Right renal pelvis (tissue), 4 donors: ENCODE measurements at places on chromosomes 3 and 15.

DNA sequence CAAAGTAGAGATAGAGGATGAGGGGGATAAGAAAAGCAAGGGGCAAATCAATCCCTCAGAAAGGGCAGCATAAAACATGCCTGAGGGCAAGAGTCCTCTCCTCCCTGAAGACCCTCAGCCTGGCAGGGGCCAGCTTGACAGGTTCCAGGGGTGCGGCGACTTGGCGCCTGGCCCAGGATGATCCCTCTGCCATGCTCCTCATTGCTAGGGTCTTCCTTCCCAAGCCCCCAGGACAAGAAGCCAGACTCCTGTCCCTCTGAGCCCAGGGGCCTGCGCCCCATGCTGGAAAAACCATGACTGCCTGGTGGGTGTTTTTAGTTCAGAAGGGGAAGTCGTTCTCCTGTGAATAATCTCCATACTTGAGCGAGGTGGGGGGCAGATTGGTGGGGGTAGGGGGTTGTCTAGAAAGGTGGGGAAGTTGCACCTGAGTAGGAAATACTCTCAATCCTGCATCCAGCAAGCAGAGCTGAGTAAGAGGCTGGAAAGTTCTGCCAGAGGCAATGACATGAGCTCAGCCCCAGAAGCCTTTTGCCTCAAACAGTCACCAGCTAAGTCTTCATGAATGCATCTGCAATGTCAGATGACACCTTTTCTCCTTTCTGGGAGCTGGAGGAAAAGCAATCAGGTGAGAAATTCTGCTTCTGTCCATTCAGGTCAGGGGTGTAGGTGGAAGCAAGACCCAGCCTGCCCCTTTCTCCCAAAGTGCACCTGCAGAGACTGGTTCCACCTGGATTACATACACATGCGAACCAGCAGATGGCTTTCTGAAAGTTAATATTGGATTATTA is 18.3 kb downstream of the SLC12A8 start:
- no peak for DNase-seq

GRCh38 chr15:73818308-73818985 is 54.9 kb upstream of the TBC1D21 start:
- no peak for DNase-seq

GRCh38 chr3:20051123-20051806 is 11.0 kb downstream of the KAT2B start:
- DNase-seq: no peak

DNA sequence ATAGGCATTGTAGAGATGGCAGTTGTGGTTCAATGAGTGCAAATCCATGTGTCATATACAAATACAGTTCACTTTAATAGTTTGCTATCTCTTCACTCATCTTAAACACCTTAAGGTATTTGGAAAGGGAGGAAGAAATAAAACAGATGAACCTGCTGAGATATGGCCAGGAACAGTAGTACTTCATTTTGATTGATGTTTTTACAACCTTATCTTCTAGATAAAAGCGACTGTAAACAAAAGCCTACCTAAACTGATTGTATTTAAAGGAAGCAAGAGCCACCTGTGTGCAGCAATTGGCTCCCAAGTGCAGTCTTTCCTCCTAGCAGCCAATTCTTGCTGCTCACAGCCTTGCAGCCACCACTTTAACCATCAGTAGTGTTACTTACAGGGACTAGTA is 217.7 kb downstream of the CDIN1 start:
- DNase-seq: no peak

DNA sequence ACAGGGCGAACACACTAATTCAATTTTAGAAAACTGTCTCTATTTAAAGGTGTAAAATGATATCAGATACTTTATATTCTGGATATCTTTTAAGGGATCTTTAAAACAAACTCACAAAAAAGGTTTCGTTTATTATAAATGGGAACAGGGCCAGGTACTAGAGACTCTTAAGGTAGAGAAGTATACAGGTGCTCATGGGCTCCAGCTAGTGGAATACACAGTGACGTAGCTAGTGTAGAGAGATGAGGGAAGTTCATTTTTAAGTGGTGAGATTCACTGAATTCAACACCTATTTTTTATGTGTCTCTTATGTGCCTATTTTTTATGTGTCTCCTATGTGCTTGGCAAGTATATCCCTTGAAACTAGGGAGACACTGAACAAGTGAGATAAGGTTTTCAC is 132.7 kb upstream of the FAM3D start:
- no peak for DNase-seq

DNA sequence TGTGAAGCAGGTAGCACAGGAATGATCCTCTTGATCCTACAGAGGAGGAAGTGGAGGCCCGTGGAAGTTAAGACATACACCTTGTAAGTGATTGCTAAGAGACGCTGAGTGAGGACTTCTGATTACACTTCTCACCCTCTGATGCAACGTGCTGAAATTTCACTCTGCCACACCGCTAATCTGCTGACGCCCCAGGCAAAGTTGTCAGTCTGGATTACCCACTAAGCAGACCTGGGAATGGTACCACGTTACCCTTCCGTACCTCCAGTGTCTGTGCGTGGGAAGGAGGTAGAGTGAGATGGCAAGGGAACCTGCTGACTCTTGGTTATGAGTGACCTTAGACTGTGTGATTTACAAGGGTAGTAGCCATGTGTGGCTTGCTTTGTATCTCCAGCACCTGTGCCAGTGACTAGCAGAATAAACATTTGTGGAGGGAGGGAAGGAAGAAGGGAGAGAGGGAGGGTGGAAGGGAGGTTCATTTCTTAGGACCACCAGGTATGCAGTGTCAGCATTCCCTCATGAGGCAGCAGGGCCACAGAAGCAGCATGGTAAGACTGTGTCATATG is 115.0 kb downstream of the ALDH1A2 start:
- DNase-seq: no peak

DNA sequence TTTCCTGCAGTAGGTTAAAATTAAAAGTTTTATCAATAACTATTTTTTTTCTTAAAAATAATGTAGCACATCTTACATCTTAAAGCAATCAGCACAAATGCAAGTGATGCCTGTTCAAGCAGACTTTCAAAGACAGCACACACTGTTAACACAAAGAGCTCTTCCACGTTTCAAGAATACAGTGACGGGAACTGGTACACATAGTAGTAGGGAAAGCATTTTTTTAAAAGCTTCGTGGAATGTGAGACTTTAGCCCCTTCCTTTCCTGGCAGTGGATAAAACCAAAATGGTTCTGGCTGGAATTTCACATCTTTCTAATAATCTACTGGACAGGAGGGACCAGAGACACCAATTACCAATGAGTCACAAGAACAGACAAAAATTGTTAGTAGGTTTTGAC is 33.5 kb upstream of the SLC2A2 start:
- no peak for DNase-seq

- no peak for DNase-seq
Observed at GRCh38 chr3:172692751-172693338, 18.0 kb downstream of the NCEH1 start.

- DNase-seq: no peak
Observed at GRCh38 chr3:117674321-117674720, 964.7 kb downstream of the TUSC7 start.

GRCh38 chr15:99582508-99582960 is 16.8 kb downstream of the MEF2A start:
- no peak for DNase-seq

DNA sequence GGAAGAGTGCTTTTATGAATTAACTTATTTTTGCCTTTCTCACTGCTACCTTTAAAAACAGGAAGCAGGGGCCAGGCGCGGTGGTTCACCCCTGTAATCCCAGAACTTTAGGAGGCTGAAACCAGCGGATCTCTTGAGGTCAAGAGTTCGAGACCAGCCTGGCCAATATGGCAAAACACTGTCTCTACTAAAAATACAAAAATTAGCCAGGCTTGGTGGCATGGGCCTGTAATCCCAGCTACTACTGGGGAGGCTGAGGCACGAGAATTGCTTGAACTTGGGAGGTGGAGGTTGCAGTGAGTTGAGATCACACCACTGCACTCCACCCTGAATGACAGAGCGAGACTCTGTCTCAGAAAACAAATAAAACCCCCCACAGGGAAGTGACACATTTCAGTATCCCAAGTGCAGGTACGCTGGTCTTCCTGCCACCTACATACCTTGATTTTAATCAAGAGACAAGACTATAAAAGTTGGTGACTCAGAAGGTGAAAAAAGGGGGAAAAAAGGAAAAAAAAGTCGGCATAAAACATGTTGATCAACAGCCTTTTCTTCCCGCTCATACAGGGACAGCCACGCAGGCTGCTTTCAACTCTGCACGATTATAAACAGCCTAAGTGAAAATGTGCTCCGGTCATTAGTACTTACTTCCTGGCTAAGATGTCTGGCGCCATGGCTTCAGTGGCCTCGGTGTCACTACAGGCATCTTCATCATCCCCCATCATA is 18.8 kb downstream of the PPP1R2 start:
- DNase-seq: no peak

DNA sequence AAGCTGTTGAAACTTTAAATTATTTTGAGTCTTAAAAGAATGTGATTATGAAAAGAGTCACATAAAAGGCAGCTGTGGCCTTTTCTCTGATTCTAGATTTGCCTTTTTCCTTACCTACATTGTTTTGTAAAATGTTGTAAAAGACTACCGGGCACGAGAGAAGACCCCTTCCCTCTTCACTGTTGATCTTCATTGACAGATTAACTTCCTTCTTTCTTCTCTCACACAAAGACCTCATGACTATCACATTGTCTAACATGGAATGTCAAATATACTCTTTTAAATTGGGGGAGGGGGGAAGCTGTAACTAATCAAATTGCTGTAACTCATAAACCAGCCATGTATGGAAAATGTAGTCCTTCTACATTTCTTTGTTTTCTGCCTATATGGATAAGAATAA is 68.3 kb downstream of the OCA2 start:
- DNase-seq: no peak

DNA sequence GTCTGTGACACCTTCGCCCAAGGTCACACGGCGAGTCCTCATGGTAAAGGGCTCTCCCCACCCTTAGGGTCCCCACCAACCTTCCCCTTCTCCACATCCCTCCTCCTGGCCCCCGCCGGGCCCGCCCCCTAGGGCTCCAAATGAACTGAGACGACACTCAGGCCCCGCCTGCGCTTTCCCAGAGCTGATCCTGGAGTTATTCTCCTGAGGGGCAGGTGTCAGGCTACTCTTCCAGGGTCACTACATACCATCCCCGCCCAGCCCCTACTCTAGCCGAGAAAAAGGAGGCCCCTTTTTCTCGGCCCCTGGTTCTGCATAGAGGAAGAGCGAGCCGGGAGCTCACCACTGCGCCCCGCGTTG is 292 bp downstream of the USP4 start:
- DNase-seq: no peak

DNA sequence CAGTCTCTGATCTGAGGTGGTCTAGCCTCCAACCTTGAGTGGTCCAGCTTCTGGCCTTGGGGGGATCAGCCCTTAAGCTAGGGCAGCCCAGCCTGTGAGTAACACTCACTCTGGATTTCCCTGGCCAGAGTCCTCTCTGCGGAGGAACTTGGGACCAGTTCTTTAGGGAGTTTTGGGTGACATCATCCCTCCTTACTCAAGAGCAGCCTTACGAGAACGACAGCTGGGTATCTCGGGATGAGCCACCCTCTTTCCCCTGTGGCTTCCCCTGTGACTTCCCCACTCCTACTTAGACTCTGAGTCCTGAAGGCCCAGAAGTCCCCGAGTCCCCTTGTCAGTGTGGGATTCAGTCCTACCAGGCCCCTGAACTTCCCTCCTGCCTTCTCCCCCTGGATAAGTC is 10.2 kb upstream of the PLXND1 start:
- DNase-seq: no peak

DNA sequence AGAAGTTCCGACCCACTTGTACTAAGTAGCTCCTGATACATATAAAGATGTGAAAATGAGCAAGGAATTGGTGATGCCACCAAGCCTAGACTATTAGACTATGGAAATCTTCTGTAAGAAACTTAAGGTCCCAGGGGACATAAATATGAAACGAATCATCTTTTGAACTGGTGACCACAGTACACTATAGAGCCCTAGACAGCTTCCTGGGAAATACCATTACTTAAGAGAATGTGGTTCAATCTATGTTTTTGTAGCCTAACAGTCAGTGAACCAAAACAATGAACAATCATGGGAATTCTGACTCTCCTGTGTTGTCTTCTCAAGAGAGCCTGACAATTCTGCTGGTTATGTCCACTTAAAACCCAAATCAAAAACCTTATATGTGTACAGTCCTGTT is 191.6 kb downstream of the GREM1 start:
- DNase-seq: no peak

DNA sequence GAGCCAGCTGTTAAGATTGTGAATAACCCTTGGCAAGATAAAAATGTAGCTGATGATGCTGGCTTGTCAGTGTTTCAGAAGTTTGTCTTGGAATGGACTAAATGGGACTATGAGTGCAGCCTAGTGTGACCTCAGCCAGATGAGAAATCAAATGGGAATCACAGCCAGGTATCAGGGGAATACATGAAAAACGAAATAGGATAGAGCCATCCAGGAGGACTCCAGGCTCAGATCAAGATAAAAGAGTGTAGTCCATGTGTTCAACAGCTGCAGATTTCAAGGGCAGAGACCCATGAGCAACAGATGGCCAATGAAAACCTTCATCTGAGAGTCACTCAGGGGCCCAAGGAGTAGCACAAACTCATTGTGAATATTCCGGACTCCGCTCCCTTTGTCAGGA is 1080.9 kb upstream of the CADM2 start:
- DNase-seq: no peak

DNA sequence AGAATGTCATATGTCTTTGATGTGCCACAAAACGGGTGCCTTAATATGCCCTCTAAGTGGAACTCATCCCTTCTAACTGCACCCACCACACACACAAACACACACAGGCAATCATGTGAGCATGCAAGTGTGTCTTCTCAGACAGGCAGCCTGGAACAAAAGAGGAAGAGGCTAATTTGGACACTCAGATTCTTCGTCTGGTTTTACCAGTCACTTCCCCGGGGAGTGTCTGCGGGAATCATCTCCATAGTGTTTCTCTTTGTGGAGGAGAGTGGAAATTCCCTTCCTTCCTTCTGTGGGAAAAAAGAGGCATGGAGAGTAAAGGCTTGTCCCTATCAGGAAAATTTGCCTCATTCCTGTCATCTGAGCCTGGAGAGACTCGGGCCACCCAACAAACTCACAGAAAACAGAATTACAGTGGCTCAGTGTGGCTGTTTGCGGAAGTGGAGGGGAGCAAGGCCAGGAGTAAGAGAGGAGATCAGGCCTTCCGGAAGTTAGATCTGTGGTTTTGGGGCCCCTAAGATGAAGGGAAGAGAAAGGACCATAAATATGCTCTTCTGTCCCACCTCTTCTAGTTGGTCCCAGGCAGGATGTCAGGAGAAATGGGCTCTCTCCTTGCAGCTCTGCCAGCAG is 212.6 kb upstream of the SEMA6D start:
- no peak for DNase-seq

DNA sequence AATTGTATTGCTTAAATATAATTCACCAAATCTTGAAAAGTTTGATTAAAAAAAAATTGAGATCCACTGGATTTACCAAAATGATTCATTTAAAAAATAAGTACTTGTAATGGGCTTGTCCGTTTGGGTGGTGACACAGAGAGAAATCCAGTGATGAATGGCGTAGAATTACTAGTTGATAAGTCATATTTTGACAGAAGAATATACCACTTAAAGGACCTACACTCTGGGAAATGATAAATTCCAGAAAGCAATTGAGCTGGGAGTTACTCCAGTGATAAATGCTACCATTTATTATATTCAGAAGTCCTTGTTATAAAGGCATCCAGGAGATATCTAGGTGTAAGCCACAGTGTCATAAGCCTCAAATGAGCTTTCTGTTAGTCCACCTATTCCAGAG is 141.8 kb upstream of the CFAP20DC start:
- DNase-seq: no peak

GRCh38 chr15:66231394-66232266 is 21.9 kb downstream of the MEGF11 start:
- no peak for DNase-seq
